ENCODE measurements at places on chromosomes 7 and 10.

- no peak for DNase-seq
Measured at GRCh38 chr10:93844979-93845626, 48.7 kb upstream of the SLC35G1 start.

- peak; percentile 19 for DNase-seq
Measured at GRCh38 chr7:112869111-112869774, 79.0 kb upstream of the TMEM168 start.

DNA sequence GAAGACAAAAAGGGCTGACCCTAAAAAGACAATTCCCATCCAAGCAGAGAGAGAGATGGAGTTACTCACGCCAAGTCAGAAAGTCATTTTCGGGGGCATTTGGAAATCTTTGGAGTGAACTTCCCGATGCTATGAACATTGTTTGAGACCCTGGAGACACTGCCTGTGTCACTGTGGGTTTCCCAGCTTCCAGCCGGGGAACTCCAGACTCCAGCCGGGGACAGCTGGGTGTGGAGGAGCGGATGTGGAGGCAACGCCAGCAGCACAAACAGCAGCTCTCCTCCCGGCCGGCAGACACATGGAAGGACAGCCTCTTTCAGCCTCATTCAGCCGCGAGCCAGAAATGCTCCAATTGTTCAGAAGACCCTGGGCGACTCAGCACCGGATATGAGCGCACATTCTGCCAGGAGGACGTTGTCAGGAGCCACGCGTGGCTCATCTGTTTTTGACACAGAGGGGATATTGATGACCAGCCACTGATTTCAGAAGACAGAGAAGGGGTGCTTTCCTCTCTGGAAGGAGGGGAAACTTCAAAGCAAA lies 97.6 kb downstream of the PRPF18 start:
- no peak for DNase-seq

GRCh38 chr7:134873253-134873652 lies 93.8 kb downstream of the CALD1 start:
- DNase-seq: no peak

DNA sequence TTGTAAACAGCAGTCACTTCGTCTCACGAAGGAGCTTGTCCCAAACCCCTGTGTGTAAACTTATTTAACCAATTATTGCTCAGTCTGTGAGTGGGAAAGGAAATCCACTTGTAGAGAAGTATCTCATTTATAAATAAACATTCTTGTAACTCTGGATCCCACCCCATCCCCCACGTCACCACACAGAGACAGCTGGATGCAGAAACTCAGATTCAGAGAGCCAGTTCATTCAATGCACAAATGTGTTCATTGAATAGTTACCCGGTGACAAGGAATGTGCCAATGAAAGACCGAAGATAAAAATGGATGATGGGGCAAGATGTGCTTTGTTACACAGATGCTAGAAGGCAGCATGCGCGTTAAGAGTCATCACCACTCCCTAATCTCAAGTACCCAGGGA lies 8.3 kb upstream of the OCM start:
- DNase-seq: no peak

DNA sequence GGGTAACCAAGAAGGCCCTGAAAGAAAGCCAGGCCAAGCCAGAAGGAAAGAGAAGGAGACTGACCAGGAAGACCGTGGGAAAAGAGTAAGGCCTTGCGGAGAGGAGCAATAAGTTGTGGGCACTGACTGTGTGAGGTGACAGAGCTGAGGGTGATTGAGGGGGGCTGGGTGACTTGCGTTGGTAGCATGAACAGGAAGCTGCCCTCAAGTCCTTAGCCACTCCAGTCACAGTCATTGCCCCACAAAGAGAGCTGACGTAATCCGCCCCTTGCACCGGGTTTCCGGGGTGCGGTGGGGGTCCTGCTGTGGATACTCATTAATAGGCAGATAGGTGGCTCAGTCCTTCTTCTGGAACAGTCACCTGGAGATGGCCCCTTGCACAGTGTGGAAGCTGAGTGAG lies 16.1 kb upstream of the DMBT1 start:
- DNase-seq: no peak

DNA sequence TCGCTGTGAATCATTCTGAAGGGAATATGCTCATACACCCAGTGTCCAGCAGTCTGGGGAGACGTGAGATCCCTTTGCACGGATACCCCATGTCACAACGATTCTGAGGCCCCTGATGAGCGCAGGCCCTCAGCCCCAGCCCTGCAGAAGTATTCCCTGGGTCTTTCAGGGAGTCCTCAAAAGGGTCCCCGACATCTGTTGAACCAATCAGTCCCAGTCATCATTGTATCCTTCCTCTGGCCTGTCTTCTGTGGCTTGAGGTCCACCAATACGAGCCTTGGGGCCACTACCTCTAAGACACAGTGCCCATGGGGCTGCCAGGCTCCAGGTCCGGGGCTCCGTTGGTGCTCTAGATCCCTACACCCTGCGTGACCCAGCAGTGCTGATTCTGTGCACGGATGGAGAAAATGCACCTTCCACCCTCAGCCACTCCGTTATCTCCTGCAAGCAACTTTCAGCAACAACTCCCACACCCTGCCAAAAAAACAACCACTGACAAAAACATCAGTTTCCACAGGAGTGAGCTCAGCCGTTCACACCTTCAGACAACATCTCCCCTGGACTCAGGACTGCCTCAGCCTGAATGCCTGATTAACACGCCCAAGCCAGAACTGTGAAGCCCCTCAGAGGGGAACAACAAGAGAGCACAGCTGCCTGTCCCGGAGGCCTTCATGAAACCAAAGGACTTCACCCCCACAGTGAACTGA lies 46.9 kb upstream of the KDM7A start:
- no peak for DNase-seq

DNA sequence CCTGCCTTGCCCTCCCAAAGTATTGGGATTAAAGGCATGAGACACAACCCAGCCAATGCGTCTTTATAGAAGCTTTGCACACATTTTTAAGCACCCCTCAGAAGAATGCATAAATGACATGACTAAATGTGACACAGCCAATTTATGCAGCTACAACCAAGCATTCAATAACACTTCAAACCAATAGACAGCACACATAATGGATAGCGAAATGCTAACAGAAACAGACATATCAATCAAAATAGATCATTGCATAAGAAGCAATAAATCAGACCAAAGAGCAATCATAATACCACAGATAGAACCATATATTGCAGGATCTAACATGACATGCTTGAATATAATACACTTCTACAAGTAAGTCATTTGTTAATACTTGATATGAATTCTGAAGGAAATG lies 34.2 kb upstream of the AKR1B1 start:
- DNase-seq: no peak

Measured in stimulated activated CD8-positive, alpha-beta memory T cell treated with anti-CD3 and anti-CD28 coated beads, Interleukin-15, amount 100 ng/mL, for 48 hours (primary cell).